Effector memory CD8-positive, alpha-beta T cell (primary cell): ENCODE measurements at places on chromosomes 2 and 18.

- no peak for DNase-seq
These were observed 9.0 kb downstream of the LRRTM4 start for GRCh38 chr2:77513191-77513590.

DNA sequence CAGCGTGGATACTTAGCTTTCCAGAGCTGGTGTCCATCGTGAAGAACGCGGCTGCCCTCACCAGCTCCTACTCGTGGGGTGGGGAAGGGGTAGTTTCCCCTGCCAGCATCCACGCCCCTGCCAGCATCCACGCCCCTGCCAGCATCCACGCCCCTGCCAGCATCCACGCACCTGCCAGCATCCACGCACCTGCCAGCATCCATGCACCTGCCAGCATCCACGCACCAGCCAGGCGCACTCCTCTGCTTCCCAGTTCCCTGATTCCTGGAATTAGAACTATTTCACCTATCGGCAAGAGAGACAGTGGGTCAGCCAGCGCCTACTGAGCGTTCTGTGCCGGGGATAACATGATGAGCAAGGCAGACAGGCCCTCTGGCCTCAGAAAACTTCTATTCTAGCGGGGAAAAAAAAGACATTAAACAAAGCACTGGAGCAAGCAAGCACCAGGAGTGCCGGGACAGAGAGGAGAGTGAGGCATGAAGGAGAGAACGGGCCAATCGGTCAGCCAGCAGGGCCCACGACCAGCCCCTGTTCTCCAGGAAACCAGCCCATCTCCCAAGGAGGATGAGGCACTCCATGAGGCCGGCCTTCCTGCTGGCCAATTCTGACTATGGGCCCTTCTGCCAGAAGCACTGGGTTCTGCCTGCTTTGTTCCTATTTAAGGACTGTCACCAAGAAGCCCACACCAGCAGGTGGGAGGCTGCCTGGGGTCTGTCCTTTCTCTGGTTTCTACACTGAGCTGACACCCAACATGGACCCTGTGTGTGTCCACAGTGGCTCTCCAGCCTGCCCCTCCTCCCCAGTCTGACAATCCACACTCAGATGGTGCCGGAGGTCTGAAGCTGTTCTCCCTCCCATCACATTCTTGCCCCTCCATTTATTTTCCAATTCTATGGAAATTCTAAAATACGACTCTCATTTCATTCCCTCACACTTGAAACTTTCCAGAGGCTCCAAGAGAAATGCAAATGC, 78.4 kb upstream of the SALL3 start:
- DNase-seq: no peak

DNA sequence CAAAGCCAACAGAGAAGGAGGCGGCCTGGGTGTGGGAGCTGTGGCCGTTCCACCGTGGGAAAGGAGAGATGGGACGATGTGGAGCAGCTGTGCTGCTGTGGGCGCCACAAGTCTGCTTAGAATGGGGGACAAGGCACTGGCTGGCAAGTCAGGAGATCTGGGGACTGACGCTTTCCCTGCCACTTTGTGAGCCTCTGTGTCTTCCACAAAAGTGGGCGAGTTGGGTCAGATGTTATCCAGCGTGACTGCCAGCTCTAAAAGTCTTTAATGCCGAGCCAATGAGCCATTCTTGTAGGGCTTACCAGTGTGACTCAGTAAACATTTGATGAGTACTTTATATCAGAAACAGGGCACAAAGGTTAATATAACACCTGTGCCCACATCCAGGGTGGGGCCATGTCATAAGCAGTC, 113.6 kb upstream of the MGAT5 start:
- DNase-seq: no peak

DNA sequence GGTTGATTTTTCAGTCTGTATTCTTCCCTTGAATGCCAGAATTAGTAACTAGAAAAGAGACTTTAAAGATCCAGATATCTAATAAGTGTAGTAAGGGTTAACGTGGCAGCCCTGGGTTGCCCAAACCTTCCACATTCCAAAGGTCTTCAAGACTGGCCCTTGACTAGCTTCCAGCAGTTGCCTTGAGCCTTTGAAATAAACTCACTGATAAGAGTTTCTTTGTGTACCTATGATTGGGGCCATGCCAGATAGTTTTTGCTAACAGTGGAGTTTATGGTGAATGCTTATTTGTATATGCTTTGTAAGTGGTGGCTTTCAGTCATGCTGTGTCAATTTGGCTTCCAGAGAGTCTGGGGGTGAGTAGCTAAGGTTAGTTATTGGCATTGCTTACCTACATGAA, 722.3 kb downstream of the RNF144A start:
- no peak for DNase-seq

DNA sequence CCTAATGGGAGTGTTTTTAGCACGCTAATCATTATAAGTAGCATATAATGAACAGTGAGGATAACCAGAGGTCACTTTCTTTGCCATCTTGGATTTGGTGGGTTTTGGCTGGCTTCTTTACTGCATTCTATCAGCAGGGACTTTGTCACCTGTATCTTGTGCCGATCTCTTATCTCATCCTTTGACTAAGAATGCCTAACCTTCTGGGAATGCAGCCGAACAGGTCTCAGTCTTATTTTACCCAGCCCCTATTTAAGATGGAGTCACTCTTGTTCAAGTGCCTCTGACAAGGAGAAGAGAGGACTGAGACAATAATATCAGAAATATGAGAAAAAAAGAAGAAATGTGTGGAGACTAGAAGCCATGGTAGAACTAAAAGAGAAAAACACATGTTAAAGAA, 276.4 kb downstream of the TMX3 start:
- DNase-seq: no peak

DNA sequence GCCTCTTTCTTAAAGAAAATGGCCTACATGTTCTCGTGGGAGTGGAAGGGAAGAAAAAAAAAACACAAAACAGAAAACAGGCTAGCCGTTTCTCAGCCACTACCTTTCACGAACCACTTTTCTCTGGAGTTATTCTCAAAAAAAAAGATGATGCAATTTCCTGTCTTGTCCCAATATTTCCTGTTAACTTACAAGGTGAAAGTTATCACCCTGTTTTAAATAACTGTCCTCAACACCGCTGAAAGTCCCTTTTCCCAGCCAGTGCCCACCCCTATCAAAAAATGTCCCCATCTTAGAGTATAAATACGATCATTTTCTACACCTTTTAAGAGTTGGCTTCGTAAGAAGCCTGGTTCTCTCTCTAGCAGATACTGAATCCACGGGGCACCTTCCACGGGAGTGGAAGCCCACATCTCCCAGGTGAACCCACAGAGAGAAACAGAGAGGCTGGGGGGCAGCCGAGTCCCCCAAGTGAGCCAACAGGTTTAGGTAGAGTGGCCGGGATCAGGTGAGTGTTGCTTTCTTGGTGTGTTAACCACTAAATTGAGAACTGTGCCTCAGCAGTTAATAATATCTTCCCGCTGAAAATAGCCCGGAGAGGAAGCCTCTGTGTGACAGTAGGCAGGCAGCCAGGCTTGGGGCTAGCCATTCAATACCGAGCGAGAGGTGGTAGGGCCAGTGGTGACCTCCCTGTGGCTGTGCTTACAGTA, 15.9 kb downstream of the SMAD7 start:
- DNase-seq: no peak

DNA sequence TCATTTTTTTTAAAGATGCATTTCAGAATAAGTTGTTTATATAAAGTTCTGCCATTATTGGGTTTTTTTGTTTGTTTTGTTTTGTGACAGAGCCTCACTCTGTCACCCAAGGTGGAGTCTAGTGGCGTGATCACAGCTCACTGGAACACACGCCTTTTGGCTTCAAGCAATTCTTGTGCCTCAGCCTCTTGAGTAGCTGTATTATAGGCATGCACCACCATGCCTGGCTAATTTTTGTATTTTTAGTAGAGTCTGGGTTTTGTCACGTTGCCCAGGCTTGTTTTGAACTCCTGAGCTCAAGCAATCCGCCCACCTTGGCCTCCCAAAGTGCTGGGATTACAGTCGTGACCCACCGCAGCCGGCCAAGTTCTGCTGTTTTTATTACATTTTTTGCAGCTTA, 72.3 kb downstream of the R3HDM1 start:
- no peak for DNase-seq

- no peak for DNase-seq
These were observed 175.3 kb downstream of the RAB3GAP1 start for GRCh38 chr2:135227386-135227785.

- no peak for DNase-seq
These were observed 44.3 kb downstream of the LPIN2 start for GRCh38 chr18:2968606-2969005.

DNA sequence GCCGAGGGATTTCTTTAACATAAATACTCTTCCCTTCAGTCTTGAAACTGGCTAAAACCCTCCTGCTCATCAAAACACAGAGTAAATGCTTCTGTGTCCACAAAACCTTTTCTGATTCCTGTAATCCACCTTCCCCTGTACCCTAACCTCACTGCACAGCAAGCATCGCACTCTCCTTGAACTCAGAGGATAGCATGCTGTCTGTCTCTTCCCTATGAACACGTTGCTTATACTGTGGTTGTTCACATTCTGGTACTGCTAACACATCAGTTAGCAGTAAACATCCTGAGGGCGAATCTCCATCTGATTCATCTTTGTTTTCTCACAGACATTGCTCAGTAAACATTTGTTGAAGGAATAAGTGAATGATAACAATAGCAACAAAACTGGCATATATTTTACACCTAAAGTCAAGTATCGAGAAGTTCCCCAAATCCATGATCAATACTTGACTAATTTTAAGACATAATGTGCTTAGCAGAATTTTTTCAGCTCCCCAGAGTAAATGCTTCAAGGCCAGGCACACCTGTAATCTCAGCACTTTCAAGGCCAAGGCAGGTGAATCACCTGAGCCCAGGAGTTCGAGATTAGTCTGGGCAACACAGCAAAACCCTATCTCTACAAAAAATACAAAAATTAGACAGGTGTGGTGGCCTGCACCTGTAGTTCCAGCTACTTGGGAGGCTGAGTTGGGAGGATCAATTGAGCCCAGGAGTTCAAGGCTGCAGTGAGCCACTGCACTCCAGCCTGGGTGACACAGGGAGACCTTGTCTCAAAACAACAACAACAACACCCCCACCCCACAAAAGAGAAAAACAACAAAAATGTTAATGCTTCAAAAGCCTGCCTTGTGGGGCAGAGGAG, 45.6 kb upstream of the LPIN2 start:
- DNase-seq: peak; percentile 45

GRCh38 chr2:226794196-226794661, 5.4 kb downstream of the IRS1 start:
- no peak for DNase-seq

GRCh38 chr2:183341057-183341456, 216.8 kb downstream of the NUP35 start:
- no peak for DNase-seq

GRCh38 chr2:152723918-152724317, 5.5 kb downstream of the ARL6IP6 start:
- DNase-seq: no peak

DNA sequence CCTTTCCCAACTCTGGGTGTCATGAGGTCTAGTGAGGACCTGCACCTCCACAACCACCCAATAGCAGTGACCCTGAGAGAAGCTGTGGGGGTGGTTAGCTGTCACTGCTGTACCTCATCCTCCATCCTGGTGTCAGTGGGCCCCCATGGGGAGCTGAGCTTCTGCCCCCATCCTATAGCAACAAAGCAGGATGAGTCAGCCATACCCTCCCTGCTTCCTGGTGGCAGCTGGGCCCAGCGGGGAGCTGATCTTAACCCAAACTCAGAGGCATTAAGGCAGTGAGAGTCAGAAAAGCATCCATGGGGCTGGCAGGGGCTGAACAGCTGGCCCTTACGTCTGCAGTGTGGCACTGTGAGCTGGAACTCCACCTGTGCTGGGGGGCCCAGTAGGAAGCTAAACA, 247.8 kb upstream of the HDAC4 start:
- no peak for DNase-seq

- DNase-seq: no peak
These were observed 149.7 kb upstream of the HS6ST1 start for GRCh38 chr2:128468186-128468920.

GRCh38 chr2:128543646-128544045, 225.0 kb upstream of the HS6ST1 start:
- DNase-seq: no peak

- no peak for DNase-seq
These were observed 16.4 kb downstream of the EMX1 start for GRCh38 chr2:72933646-72934151.

DNA sequence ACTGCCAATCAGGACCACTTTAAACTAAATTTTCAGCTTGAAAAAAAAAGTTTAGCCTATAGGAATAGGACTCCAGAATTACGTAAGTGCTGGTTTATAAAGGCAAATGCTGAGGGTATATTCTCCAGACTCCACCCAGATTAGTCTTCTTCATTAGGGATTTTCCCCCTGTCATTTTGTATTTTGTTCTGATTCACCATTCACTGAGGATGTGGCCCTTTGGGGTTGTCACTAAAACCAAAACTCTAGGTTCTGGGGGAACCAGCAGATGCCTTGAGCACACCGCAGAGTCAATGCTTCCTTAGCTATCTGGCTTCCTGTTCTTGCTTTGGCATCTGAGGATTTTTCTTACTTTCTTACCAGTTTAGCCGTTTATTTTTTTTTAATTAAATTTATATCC, 10.5 kb downstream of the SCYGR4 start:
- no peak for DNase-seq

GRCh38 chr2:228369400-228370031, 188.0 kb upstream of the SPHKAP start:
- DNase-seq: no peak

DNA sequence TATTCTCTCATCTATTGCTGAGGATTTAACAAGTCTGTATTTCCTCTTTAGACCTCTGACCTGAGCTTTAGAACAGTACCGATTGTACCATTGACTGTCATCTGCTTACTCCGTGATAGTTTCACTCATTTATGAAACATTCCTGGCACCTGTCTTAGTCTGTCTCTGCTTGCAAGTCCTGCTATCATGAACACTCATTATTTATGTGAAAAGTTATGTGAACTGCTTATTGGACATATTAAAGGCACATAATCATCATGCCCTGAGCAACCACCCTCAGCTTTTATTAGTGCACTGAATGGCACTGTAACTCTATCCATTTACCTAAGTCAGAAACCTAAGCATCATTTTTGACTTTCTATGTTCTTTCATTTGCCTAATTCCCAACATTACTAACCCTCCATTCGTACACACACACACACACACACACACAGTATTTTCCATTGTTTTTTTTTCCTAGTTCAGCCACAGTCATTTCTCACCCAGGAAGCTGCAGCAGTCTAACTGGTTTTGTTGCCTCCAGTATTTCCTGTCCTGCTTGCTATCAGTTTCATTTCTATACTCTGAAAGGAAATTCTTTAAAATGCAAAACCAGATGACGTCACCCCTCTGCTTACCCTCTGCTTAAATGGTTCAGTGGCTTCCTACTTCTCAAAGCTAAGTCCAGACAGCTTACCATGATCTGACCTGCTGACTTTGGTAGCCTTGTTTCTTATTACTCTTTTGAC, 146.1 kb downstream of the HAUS1 start:
- DNase-seq: peak; percentile 50

DNA sequence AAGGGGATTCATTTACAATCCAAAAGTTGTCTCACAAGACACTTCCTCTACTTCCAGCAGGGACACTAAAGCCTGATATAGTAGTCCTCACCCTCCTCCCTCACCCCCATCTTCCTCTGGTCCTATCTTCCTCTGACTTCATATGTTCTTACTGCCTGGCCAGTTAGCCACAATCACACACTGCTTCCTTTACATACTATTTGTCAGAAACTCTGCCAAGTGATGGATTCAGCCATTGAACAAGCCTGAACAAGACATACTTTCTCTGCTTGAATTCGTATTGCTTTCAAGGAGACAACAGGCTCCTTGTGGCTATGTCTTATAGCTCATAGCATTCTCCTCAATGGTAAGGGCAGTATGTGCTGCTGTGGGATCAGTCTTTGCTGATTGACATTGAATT, 672.2 kb downstream of the BCL11A start:
- DNase-seq: no peak

GRCh38 chr18:49666045-49666775, 104.4 kb downstream of the LIPG start:
- no peak for DNase-seq
